ENCODE measurements at places on chromosomes 16 and 17.
A peak's percentile ranks its signal among the peaks of the same experiment; 100 is the strongest.

GRCh38 chr16:57104706-57105105 lies 12.3 kb downstream of the CPNE2 start:
- DNase-seq = no peak

DNA sequence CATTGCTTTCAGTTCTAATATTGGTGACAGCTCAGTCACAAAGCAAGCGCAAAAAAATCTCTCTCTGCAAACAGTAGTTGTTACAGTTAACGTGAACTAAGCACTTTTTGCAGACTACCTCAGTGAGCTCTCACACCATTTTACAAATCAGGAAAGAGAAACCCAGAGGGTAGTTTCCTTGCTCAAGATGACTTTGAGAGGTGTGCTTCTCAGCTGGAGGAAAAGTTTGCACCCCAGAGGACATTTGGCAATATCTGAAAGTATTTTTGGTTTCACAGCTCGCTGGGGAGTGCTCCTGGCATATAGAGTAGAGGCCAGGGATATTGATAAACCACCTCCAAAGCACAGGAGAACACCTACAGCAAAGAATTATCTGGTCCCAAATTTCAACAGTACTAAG lies 741.1 kb upstream of the EEF2KMT start:
- DNase-seq = no peak

GRCh38 chr17:57946798-57947358 lies 8.3 kb downstream of the CUEDC1 start:
- peak; percentile 80 for DNase-seq

DNA sequence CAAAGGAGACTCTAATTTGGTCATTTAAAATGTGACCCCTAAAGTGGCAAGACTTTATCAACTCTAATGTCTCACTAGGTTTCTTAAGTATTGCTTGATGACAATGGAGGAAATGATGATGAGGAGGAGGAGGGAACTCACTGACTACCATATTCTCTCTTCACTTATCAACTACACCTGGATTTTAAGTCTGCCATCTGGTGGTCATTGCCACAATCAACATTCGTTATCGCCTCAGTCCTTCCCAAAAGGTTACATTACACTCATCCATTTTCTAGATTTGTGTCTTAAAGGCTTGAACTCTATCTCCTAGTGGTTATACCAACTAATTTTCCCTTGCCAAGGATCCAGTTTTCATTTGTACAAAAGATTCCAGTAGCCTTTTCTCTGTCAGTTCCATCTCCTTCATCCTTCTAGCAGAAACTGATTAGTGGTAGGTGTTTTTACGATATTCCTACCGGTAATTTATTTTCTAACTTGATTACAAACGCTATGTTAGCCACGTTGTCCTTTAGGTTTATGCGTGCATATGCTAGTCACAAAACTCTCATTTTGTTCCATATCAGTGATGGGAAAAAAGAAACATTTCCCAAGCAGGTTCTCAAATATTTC lies 114.6 kb upstream of the NOG start:
- no peak for DNase-seq

DNA sequence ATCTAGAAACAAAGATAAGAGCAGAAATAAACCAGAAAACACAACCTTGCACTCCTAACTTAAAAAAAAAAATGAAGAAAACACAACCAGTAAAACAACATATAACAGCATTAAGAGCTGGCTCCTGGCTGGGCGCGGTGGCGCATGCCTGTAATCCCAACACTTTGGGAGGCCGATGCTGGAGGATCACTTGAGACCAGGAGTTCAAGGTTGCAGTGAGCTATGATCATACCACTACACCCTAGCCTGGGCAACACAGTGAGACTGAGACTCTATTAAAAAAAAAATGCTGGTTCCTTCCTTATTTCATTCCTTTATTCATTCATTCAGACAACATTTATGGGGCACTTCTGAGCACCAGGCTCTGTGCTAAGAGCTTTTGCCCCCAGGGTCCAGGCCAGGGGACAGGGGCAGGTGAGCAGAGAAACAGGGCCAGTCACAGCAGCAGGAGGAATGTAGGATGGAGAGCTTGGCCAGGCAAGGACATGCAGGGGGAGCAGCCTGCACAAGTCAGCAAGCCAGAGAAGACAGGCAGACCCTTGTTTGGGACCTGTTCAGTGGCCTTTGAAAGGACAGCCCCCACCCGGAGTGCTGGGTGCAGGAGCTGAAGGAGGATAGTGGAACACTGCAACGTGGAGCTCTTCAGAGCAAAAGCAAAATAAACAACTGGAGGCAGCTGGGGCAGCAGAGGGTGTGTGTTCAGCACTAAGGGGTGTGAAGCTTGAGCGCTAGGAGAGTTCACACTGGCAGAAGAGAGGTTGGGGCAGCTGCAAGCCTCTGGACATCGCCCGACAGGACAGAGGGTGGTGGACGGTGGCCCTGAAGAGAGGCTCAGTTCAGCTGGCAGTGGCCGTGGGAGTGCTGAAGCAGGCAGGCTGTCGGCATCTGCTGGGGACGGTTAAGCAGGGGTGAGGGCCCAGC lies 2.6 kb downstream of the STH start:
- peak; percentile 26 for DNase-seq
